ENCODE measurements at places on chromosomes 16 and 17.

- no peak for DNase-seq
Measured at GRCh38 chr17:67942810-67943209, 53.5 kb downstream of the C17orf58 start.

GRCh38 chr17:15081008-15081407 is 184.1 kb downstream of the PMP22 start:
- no peak for DNase-seq

- peak; percentile 42 for DNase-seq
Measured at GRCh38 chr16:88281858-88282563, 100.7 kb upstream of the ZNF469 start.

DNA sequence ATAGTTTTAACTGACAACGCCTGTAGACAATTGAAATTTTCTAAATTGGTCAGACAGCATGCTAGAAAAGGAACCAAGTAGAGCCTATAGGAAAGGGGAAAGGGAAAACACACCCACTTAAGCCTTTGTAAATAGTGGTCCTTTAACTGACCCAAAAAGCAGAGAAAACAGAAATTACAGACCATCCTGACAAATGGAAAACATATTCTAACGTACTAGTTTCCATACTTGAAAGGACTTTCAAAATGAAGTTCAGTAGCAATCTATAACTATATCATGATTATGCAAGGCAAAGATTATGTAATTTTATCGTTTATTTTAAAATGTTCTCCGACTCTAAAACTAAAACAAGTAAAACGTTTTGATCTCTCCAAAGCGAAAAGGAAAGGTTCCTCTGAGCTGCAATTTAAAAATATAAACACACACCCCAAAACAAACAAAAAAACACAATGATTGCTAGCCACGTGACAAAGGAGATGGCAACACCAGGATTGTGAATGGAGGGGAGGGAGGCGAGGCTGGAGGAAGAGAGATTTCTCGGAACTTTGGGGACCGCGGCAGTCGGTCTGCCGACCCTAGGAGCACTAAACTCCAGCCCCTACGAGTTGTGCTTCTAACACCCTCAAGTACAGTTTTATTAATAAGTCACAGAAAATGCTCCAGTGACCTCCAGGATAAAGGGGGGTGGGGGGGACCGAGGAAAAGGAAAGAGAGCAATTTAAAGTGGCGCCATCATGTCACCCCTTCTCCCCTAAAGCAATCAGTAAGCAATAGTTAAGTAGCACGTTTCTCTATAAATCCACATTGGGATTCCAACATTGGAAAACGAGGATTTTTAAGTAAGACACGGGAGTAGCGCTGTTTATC is 1.7 kb downstream of the KANSL1 start:
- no peak for DNase-seq

GRCh38 chr17:29617481-29618271 is 5.0 kb downstream of the CORO6 start:
- peak; percentile 91 for DNase-seq

DNA sequence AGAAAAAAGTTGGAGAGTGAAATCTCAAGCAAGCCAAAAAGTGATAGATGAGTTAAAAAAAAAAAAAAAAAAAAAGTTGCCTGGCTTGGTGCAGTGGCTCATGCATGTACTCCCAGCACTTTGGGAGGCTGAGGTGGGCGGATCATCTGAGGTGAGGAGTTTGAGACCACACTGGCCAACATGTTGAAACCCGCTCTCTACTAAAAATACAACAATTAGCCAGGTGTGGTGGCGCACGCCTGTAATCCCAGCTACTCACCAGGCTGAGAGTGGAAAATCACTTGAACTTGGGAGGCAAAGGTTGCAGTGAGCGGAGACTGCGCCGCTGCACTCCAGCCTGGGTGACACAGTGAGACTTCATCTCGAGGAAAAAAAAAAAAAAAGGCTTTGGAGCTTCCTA is 668.8 kb downstream of the WWOX start:
- DNase-seq = no peak

- DNase-seq = no peak
Measured at GRCh38 chr17:27759528-27759927, 40.8 kb downstream of the NOS2 start.

- DNase-seq = no peak
Measured at GRCh38 chr16:81486540-81487061, 42.0 kb downstream of the CMIP start.

GRCh38 chr17:8904686-8905085 is 37.2 kb upstream of the PIK3R6 start:
- DNase-seq = no peak

DNA sequence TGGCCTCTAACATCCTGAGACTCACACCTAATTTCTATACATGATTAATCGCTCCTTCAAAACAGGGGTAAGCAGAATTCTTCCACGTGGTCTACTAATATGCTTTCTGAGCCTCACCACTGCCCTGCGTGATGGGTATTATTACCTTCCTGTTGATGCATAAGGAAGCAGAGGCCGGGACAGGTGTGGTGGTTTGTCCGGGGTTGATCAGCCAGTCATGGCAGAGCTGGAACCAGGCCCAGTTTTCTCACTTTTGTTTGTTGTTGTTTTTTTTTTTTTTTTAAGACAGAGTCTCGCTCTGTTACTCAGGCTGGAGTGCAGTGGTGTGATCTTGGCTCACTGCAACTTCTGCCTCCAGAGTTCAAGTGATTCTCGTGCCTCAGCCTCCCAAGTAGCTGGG is 31.2 kb downstream of the RNF135 start:
- DNase-seq = no peak

- DNase-seq = no peak
Measured at GRCh38 chr16:10210944-10211343, 28.7 kb upstream of the GRIN2A start.

DNA sequence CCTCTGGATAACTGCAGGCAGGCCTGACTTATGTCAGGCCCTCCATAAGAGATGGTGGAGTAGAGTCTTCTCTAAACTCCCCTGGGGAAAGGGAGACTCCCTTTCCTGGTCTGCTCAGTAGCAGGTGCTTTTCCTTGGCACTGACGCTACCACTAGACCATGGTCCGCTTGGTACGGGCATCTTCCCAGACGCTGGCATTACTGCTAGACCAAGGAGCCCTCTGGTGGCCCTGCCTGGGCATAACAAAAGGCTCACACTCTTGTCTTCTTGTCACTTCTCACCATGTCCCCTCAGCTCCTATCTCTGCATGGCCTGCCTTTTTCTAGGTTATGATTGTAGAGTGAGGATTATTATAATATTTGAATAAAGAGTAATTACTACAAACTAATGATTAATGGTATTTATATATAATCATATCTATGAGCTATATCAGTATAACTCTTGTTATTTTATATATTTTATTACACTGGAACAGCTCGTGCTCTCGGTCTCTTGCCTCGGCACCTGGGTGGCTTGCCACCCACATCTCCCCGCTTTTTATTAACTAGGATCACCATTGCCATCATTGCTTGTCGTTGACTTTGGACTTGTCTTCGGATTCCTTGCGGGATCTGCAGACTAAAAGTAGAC is 59.8 kb upstream of the ARL4D start:
- DNase-seq = peak; percentile 73

GRCh38 chr16:85328676-85329058 is 216.4 kb upstream of the CIBAR2 start:
- no peak for DNase-seq

GRCh38 chr17:80263253-80264204 is 2.9 kb downstream of the RNF213 start:
- DNase-seq = peak; percentile 95

DNA sequence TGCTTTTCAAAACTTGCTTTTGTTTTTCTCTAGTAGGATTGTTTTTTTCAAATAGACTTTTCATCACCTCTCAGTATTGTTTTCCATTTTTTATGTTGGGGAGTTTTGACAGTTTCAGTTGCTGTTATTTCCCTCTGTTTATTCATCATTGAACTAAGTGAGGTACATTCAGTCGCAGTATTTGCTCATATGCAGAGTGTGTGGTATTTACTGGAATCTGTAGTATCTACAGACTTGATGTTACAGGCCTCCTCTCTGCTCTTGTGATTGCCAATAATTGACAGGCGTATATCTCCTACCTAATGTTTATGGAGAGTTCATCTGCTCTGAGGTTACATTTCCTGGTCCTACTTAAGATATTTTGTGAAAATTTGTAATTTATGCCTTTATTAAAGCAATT is 49.6 kb downstream of the COX10 start:
- no peak for DNase-seq

- no peak for DNase-seq
Measured at GRCh38 chr17:50332196-50332595, 13.7 kb upstream of the XYLT2 start.

GRCh38 chr16:80027007-80027965 is 426.7 kb upstream of the MAF start:
- peak; percentile 75 for DNase-seq

- DNase-seq = no peak
Measured at GRCh38 chr16:31487720-31488467, 5.0 kb downstream of the SLC5A2 start.

GRCh38 chr16:87851601-87852000 is 17.7 kb downstream of the SLC7A5 start:
- DNase-seq = no peak

DNA sequence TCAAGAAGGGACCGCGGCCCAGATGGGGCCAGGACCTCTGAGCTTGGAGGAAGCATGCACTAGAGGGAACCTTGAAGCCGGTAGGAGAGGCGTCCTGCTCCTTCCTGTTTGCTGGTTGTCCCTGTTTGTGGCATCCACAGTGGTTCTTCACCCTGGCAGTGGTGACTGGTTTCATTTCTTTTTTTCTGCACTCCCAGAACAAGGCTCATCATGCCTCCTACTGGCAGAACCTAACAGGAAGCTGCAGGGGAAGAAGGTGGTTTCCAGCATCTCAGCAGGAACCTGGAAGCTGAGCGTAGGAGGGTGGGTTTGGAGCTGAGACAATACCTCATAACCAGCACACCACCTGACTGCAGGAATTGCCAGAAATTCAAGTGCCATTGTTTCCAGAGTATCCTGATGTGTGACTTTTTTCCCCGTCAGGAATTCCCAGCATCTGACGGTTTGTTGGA is 5.8 kb downstream of the TMEM231 start:
- DNase-seq = no peak

DNA sequence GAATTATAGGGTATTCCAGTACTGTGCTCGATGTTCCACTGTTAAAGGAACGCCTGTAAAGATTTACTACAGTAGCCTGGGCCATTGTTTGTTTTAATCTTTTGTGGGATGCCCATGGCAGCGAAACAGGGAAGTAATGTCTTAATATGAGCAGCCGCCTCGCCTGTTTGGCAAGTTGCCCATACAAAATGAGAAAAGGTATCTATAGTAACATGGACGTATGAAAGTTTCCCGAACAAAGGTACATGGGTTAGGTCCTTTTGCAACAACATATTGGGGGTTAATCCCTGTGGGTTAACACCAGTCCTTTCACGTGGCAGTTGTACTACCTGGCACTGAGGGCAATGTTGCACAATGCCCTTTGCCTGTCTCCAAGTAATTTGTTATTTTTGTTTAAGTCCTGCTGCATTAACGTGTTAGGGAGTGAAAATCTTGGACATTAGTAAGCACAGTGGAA is 21.1 kb upstream of the TMC5 start:
- DNase-seq = no peak

- no peak for DNase-seq
Measured at GRCh38 chr17:921161-921560, 58.4 kb downstream of the NXN start.

- no peak for DNase-seq
Measured at GRCh38 chr16:87833548-87833947, 35.8 kb downstream of the SLC7A5 start.

GRCh38 chr17:73411313-73411747 is 99.5 kb upstream of the CDC42EP4 start:
- DNase-seq = no peak

- DNase-seq = no peak
Measured at GRCh38 chr16:81601008-81601428, 156.4 kb downstream of the CMIP start.

GRCh38 chr16:82995286-82995923 is 368.6 kb downstream of the CDH13 start:
- no peak for DNase-seq

- no peak for DNase-seq
Measured at GRCh38 chr17:21573961-21574610, 118.2 kb upstream of the KCNJ18 start.

DNA sequence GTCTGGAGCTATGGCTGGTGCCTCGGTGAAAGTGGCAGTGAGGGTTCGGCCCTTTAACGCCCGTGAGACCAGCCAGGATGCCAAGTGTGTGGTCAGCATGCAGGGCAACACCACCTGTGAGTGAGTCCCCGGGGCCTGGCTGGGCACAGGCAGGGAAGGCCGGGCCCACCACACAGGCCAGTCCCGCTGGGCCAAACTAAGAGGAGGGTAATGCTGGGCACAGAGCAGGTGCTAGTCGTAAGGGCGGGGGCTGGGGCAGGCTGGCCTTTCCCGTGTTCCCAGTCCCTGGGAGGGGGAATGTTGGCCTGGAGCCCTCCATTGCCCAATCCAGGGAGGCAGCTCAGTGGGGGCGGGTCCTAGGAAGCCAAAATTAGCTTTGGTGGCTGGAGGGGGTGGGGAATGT is 2.5 kb downstream of the KIF1C start:
- DNase-seq = no peak

DNA sequence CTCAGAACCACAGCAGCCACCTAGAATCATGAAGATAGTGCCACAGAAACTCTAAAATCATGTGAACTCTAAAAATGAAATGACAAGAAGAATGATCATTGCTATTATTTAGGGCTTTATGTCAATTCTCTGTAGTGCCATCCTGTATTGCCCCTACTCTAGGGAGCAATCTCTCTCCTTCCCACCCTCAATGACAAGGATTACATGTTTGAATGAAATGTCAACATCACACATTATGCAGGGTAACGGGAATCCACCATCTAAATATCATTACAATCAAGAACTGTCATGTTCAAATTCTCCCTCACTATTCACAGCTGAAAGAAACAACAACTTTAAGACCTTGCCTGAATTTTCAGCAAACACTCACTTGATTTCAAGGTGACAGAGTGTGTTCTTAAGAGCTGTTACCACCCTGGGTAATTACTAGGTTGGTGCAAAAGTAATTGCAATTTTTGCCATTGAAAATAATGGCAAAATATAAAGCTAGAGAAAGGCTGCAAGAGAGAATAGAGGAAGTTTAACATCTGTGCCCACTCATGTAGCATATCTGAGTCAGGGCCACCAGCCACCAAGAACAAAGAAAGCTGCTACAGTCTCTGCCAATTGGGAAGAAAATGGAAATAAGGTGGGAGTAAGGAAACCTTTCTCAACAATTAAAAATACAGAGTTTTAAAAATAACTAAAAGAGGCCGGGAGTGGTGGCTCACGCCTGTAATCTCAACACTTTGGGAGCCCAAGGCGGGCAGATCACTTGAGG is 112.8 kb upstream of the PSMD7 start:
- DNase-seq = no peak

- DNase-seq = no peak
Measured at GRCh38 chr17:61816538-61816937, 46.8 kb downstream of the BRIP1 start.

Measured in natural killer cell treated with Interleukin-12 subunit alpha and Interleukin-12 subunit beta and Interleukin-15 and Interleukin-18, amount 100 ng/mL, for 72 hours (primary cell).